ENCODE measurements at places on chromosomes 2 and 18.

DNA sequence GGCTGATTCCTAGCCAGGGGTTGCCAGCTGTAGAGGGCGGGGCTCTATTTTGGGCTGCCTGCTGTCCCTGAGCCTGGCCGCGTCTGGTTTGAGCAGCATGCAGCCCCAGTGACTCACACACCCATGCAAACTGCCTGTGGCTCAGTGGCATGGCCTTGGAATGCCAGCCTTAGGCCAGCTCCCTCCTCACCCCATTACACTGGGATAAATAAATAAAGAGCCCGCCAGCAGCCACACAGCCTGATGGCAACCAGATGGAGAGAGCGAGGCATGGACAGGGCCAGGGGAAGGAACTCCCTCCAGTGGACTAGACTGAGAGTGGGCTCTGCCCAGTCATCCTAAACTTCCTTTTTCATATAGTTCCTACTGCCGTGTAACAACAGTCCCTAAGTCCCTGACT lies 18.3 kb downstream of the NHEJ1 start:
- no peak for DNase-seq

GRCh38 chr2:233288663-233289062 lies 19.0 kb upstream of the SAG start:
- no peak for DNase-seq

- DNase-seq, result no peak
Measured at GRCh38 chr2:85987266-85988174, 98.7 kb upstream of the ST3GAL5 start.

- DNase-seq, result no peak
Measured at GRCh38 chr2:16302431-16303272, 362.3 kb downstream of the MYCN start.

DNA sequence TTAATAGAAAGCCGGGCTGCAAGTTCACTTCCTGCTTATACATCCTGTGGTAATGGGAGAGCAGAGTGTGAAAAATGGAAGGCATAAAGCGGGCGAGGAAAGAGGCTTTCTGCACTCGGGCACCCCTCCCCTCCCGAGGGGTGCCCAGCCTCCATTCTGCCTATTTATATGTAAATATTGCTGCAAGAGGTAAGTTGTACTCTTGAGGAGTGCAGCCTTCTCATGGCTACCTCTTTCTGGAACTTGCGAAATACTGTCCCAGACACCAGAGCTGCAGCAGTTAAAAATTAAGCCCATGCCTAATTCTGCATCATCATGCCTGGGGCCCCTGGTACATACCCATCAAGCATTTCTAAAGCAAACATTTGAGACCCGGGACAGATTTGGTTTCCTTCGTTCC lies 156.0 kb downstream of the GBX2 start:
- peak; percentile 64 for DNase-seq

- no peak for DNase-seq
Measured at GRCh38 chr2:109201465-109202327, 72.7 kb downstream of the SH3RF3 start.

Data from mesenteric fat pad (tissue), 1 donor.